CD4-positive, alpha-beta T cell treated with Interleukin-21 for 1 hour (primary cell): ENCODE measurements at places on chromosomes 6 and 20.

DNA sequence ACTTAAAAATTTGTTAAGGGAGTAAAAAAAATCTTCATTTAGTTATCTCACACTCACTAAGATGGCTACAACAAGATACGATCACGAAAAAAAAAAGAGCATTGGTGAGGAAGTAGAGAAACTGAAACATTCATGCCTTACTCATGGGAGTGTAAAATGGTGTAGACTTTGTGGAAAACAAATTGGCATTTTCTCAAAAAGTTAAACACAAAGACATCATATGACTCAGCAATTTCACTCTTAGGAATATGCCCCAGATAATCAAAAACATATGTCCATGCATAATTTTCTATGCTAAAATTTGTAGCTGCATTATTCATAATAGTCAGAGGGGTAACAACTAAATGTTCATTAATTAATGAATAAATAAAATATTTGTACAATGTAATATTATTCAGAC is 120.9 kb upstream of the IRAK1BP1 start:
- DNase-seq: no peak

GRCh38 chr6:169895926-169896761 is 144.7 kb downstream of the ERMARD start:
- DNase-seq: no peak

- DNase-seq: no peak
These were observed 41.4 kb upstream of the MYL9 start for GRCh38 chr20:36499723-36500501.

DNA sequence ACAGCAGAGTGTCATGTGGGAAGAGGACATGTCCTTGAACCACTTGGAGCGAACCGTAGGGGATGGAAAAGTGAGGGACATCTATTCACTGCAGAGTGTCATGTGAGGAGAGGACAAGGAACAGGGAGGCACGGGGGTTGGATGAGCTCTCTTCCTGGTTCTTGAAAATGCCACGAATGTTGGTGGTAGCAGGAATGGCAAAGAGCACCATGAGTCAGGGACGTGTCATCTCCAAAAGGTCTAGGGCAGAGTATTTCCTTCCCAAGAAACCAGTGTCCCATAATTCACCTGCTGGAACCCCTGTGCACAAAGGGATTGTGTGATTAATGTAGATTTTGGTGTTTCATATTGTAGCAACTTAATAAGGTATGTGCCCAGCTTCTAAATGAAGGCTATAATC is 136.8 kb downstream of the BFSP1 start:
- no peak for DNase-seq

- DNase-seq: peak; percentile 99
These were observed 662 bp upstream of the RALY start for GRCh38 chr20:33992923-33993575.

DNA sequence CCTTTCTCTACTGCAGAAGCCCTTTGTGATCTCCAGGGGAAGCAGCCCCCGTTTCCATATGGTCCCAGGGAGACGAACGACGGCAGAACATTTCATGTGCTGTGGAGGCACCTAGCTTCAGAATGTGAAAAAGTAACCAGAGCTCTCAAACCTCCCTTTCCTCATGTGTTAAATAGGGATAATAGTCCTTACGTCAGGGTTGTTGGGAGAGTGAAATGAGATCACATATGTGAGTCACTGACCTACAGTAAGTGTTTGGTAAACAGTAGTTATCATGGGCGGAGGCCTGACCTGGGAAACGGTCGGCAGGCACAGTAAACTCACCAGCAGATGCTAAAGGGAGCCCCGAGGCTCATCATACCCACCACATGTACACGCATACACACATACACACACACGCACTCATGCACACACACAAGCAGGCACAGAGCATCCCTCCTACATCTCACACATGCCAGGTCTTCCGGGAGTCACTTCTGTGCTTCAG is 89.7 kb downstream of the LY86 start:
- no peak for DNase-seq

DNA sequence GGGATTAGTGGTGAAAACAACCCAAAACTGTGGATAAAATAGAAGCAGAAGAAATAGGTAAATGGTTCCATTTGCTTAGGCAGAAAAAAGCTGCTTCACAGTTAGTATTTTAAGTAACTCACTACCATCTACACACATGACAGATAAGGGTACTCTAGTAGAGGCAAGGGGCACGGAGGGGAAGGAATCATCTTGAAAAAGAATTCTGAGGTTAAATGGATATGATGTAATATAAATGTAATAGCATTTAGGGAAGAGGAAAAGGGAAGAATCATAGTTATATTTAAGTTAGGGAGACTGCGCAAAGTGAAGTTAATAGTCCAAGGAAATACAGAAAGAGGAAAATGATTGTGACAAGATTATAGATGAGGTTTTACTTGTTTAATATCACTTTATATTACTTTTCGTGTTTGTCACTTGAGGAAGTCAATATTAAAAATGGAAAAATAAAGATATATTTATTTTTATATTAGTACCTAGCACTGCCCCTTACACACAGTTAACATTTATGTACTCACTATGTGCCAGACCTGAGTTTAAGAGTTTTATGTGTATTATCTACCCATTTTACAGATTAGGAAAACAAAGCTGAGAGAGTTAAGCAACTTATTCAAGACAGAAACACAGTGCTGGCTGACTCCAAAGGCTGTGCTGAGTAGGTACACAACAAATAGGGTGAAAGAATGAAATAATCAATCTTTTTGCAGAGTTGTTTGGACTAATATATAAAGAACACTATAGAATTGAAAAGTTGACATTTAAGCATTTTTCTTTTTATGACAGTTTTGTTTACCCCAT is 128.1 kb downstream of the REV3L start:
- no peak for DNase-seq

GRCh38 chr20:10551732-10552724 is 116.9 kb downstream of the SLX4IP start:
- DNase-seq: no peak

GRCh38 chr20:49505518-49505917 is 23.1 kb upstream of the KCNB1 start:
- no peak for DNase-seq

DNA sequence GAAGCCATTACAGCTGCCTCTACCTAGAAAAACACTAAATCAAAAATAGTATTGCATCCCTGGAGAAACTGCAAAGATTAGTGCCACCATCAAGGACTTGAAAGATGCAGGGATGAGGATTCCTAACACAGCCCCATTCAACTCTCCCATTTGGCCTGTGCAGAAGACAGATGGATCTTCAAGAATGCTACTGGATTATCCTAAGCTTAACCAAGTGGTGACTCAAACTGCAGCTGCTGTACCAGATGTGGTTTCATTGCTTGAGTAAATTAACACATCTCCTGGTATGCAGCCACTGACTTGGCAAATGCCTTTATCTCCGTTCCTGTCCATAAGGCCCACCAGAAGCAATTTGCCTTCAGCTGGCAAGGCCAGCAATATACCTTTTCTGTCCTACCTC is 117.4 kb downstream of the TBC1D32 start:
- DNase-seq: no peak

GRCh38 chr6:25754535-25754934 is at the start of gene SLC17A4:
SLC17A4 (plus strand) TSS chr6:25754742; CDS start chr6:25761963, 7,221 bp downstream.
- DNase-seq: no peak

- peak; percentile 24 for DNase-seq
These were observed 88.6 kb downstream of the MCHR2 start for GRCh38 chr6:99905209-99906106.

DNA sequence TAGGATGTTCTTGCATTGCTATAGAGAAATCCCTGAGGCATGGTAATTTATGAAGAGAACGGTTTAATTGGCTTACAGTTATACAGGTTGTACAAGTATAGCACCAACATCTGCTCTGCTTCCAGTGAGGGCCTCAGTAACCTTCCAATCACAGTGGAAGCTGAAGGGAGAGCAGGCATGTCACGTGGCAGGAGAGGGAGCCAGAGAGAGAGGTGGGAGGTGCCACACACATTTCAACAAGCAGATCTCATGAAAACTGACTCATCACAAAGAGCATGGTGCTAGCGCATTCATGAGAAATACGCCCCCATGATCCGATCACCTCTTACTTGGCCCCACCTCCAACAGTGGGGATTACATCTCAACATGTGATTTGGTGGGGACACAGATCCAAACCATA is 871.2 kb downstream of the TFAP2A start:
- no peak for DNase-seq

- no peak for DNase-seq
These were observed 291.8 kb downstream of the BMP7 start for GRCh38 chr20:56974499-56975250.

- no peak for DNase-seq
These were observed 106.3 kb downstream of the SLC23A2 start for GRCh38 chr20:4894981-4895381.

DNA sequence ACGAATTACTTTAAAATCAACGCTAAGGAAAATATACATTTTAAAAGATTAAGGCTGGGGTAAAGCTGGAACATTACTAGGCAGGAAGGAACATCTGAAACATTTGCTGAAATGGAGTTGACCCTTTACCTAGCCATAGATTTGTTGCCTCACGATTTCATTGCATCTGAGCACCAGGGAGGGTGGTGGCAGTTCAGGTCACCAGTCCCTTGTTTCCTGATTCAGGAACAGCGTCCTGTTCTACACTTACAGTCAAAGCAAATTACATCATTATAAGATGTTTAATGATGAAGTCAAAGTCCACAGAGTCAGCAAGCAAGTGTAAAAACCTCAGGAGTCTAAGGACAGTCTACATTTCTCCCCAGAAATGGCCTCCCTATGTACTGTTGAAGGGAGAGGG is 9.0 kb upstream of the MICA start:
- no peak for DNase-seq

DNA sequence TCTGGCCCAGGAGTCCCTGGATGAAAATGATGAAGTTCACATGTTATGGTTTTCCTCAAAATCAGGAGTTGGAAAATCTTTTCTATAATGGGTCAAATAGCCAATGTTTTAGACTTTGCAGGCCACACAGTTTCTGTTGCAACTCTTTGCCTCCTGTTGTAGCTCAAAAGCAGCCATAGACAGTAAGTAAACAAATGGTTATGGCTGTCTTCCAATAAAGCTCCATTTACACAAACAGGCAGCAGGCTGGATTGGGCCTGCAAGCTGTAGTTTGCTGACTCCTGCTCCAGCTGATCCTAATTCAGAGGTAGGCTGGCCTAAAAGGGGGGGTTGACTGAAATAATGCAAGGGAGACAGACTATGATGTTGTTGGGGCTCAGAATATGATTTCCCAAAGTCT is 33.0 kb downstream of the METTL24 start:
- no peak for DNase-seq

DNA sequence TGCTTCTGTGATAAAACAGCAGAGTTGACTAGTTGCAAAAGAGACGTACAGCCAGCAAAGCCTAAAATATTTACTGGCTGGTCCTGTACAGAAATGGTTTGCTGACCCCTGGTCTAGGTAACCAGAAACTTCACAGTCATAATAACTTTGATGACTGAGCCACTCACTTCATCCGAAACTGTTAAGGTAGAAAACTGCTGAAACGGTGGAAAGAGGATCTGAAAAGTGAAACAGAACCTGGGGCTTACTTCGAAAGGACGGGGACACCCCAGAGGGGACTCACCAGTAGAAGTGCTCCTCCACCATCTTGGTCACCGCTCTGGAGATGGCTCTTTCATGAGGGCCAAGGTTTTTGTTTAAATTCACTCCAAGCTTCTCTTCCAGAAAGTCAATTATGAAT is 16.4 kb downstream of the FAXC start:
- no peak for DNase-seq

GRCh38 chr20:38320221-38320620 is 16.3 kb downstream of the BPI start:
- no peak for DNase-seq

DNA sequence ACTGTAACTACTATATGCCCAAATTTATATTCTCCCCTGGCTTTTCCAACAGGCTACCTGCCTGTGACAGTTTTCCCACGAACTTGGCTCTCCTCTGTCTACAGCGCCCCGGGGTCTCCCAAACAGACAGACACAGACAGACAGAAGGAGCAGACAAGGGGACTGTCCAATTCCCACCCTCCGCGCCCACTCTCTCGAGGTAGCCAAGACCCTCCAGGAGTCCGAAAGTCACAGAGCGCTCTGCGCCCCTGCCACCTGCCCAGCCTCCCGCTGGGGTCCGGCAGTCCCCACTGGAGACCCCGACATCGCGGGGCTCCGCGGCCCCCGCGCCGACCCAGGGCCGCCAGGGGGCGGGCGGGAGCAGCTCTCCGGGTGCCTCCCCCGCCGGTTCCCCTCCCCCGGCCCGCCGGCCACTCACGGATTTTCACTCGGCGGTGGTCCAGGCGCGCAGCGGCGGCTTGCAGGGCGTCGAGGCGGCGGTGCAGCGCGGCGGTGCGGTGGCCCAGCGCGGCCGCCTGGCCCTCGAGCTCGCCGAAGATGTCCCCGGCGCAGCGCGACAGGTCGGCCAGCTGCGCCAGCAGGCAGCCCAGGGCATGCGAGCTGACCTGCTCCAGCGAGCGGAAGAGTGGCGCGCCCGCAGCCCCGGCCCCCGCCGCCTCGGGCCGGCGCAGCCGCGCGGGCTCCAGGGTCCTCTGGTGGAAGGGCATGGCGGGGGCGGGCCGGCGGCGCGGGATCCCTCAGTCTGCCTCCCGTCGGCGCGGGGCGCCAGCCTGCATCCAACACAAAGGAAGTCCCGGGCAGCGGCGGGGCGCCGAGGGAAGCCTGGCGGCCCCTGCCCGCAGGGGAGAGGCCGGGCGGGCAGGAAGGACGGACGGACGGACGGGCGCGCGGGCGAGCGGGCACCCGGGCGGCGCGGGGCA is 81.3 kb upstream of the CCDC28A start:
- peak; percentile 50 for DNase-seq

- no peak for DNase-seq
These were observed 7.2 kb downstream of the PXDC1 start for GRCh38 chr6:3744211-3744900.

DNA sequence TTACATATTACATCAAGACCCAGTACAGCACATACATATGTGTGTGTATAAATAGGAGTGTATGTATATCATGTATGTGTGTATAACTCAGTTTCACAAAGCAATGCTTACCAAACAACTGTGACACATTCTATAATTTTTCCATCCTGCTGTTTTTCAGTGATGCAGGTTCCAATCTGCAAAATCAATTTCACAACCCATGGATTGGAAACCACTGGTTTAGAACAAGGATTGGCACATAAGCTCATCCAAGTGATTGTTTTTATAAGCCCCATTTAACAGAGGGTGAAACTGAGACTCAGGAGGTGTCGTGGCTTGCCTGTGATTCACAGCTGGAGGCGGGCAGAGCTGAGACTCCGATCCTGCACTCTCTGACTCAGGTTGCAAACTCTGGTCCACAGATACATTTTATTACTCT is 158.2 kb downstream of the ZMYND8 start:
- no peak for DNase-seq

GRCh38 chr20:43293068-43293786 is 103.5 kb upstream of the PTPRT start:
- DNase-seq: no peak

GRCh38 chr6:5398530-5398929 is 137.2 kb downstream of the FARS2 start:
- DNase-seq: peak; percentile 45

DNA sequence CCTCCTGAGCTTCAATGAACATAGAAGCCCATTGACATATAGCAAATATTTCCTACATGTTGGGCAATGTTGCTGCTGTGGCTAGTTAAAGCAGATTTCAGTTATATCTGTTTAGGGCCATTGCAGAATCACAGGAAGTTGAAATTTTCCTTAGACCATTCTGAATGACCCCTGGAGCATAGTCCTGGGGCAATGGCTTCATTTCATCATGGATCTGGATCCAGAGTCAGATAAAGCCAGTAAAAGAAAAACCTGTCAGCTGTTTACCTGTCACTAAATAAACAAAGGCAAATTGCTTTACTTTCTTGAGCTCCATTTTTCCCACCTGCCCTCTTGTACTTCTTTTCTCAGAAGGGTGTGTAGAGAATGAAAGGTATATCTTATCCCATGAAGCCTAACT is 494.0 kb upstream of the MAP3K7 start:
- no peak for DNase-seq
